ENCODE measurements at places on chromosomes 5 and 9.
A peak's percentile ranks its signal among the peaks of the same experiment; 100 is the strongest.

- no peak for DNase-seq
Observed at GRCh38 chr5:30880514-30880913, 313.0 kb upstream of the CDH6 start.

DNA sequence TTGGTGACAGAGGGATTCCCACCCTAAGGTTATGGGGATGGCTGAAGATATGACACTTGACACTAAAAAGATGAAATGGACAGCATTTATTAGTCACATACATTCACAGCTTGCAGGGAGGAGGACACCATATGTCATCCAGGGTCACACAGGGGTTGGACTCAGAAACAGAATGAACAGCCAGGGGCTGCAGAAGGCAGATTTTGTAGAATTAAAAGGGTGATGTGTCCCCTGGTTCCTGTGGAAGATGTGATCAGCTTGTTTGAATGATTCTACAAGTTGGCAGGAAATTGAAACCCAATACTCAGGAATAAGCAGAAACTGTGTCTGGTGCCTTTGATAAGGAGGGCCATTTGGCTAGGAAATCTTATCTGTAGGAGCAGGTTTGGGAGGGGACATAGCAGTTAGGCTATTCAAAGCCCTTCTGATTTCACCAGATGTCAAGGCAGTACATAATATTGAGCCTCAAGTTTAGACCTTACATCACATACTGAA lies 102.3 kb upstream of the GRIN3A start:
- DNase-seq = no peak

DNA sequence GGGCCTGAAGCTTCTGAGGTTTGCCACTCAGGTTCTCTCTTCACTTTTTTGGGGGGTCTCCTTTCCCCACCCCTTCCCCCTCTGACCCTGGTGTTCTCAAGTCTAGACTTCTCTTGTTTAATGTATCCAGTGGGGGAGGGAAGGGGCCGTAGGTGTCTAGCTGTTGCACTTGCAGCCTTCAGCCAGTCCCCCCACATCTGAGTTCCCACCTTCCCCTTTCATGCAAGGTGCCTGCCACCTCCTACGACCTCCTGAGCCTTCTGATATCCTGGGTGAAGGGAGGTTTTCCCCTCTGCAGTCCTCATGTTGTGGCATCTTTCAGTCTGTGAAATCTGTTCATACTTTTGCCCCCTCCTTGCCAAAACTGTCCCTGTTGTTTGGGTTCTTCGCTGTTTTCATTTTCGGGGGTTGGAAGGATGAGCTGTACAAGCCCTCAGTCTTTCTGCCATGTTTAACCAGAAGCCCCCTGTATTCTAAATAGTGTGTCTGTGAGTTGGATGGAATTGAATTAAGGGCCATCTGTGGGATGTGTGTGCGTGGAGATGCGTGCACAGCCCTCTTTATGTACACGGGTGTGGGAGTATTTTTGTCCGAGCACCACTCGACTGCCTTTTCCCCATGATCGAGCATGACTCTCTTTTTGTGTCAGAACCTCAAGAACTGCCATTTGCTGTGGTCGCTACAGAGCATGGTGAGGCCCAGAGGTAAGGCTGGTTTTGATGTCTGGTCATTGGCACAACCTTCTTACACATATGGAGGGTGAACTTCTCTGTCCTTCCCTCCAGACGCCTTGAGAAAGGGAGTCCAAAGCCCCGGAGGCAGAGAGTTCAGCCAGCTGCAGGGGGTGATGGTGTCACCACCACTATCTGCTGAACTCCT lies 23.6 kb downstream of the PRRC2B start:
- DNase-seq = no peak

GRCh38 chr5:153809166-153809565 lies 229.5 kb downstream of the FAM114A2 start:
- no peak for DNase-seq

GRCh38 chr5:57128325-57128724 lies 45.5 kb upstream of the GPBP1 start:
- DNase-seq = no peak

DNA sequence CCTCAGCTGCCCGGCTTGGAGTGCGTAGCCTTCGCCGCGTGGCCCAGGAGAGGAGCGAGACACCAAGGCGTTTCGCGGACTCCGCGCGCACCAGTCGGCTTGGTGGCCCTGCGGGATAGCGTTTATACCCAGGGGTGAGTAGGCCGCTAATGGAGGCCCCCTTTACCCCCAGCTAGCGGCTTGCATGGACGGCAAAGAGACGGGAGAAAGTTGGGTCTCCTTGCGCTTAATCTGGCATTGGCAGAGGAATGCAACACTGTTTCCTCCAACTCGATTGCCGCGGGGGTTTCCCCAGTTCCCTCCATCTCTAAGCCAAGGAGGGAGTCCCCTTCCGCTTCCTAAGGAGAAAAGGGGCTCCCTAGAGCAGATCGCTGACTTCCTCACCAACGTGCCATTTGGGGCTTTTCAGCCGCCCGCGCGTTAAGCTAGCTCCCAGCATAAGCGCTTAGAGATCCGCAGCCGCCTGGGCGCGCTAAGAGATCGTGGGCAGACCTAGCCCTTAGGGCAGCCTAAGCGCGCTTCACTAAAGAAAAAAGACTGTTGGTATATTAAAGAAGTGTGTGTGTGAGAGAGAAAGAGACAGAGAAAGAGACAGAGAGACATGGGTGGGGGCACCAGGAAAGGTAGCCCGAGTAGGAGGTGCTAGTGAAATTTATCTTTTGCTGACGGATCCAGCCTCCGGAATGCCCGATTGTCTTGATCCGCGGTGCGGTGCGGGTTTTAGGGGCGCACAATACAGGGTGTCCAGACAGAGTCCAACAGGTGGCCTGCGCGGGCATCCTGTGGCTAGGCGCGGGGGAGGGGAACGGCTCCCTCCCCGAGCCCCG lies 597.9 kb upstream of the SGCD start:
- DNase-seq = peak; percentile 62

- no peak for DNase-seq
Observed at GRCh38 chr5:157063776-157064430, 5.0 kb upstream of the HAVCR1 start.

GRCh38 chr5:150081541-150082283 lies 4.6 kb downstream of the CSF1R start:
- no peak for DNase-seq

DNA sequence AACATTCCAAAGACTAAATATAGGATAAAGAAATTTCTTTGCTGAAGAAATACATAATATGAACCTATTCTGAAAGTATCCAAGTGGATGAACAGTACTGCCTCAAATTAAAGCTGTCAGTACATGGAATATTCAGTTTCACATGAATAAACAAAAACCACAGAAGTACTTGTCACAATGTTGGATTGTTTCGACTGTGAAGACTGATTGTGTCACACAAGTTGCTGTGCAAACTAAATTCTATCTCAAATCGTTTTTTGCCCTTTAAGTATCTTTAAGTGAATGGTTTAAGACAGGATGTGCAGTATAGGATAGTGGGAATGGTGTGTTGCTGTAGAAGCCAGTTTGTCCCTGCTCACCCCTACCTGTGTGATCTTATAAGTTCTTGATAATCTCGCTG lies 137.4 kb upstream of the OTULINL start:
- no peak for DNase-seq

- no peak for DNase-seq
Observed at GRCh38 chr9:249025-249424, 34.4 kb downstream of the DOCK8 start.

- no peak for DNase-seq
Observed at GRCh38 chr5:179730852-179731251, 1.8 kb upstream of the MAML1 start.

DNA sequence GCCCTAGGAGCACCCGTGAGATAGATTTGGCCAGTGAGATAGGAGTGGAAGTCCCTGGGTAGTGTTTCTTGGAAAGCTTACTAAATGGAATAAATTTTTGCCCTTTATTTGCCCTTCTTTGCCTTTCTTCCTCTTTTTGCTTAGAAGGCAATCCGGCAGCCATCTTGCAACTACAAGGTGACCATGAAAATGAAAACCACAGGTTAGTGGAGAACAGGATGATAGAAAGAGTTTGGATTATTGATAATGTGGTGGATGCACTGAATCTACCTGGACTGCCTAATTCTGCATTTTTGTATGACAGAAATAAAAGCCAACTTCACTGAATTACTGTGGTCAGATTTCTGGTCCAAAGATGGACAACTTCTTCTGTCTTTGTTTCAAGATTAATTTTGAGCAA lies 33.2 kb downstream of the TARS1 start:
- DNase-seq = no peak

DNA sequence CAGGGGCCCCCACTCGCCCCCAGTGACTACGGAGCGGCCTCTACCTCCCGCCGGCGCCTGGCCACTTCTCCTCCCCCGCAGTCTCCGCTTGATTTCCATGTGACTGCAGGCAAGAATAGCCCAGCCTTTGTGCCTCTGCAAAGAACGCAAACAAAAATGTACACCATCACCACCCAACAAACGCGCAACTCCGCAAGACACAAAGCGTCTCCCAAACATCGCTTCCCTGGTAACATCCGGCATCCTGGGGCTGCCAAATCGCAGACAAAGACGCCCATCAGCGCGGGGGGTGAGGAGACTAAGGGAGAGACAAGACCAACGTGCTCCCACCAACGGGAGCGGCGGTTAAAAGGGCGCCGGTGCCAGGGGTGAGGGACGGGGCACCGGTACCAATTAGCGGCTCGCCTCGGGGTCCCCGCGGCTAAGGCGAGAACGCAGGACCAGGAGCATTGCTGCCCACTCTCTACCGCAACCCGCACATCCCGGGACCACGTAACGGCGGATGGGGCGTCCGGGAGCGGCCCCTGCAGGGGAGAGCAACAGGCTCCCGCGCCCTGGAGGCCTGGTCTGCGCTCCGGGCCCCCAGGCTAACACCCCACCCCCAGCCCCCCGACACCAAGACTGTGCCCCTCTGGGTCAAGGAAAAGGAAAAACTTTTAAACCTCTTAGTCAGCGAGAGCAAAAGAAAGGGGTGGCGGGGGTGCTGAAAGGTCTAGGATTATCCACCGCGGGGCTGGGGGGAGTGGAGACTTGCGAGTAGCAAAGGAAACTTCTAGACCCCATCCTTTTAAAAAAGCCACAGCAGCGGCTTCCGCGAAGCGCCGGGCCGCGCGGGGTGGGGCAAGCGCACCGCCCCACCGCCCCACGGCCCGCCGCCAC lies 885 bp downstream of the MPDZ start:
- DNase-seq = peak; percentile 8

GRCh38 chr5:59660737-59661136 lies 232.8 kb downstream of the PDE4D start:
- DNase-seq = peak; percentile 46

DNA sequence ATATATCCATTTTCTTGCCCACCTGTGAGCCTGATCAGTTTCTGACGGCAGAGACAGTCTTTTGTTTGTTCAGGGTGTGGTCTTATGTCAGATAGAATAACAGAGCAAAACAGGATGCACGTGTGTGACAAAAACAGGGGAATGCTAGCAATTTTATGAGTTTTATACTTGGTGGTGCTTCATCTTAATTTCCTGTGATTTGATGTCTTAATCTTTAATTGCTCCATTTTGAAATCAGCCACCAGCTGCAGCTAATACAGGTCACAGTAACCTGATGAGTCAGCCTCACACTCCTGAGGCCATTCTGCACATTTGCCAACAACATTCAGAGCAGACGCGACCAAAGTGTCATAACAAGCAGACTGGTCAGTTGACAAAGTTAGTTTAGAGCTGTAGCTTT lies 42.3 kb upstream of the JMY start:
- DNase-seq = no peak

GRCh38 chr5:143386725-143387124 lies 16.8 kb downstream of the NR3C1 start:
- no peak for DNase-seq

GRCh38 chr9:113863345-113863744 lies 12.8 kb upstream of the ZNF618 start:
- no peak for DNase-seq

DNA sequence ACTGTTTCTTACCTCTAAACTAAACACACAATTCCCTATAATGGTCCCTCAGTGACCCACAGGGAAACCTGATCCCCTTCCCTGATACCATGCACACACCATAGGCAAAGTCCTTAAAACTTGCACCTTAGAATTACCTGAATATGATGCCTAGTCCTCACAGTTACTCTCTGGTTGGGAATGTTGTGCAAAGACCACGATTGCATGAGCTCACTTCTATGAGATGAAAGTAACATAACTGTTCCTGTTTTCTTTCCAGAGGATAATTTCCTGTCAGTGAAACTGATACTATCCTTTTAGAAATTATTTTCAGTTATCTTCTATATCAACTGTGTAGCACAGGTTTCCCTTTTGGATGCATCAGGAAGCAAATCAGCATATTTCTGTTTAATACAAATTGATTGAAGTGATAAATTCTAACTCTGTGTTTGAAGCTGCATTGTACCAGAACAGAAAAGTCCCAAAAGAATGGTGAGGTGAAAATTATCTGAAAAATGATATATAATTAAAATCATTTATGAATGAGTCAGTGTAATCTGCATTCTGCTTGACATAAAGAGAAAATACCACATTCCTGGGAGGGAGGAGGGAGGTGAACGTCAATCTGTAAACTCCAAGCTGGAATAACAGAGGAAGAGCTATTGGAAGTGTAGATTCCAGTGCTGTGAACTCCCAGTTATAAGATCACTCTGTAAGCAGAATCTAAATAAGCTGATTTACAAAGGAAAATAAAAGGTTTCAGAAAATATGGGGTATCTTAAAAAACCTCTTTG lies 51.2 kb upstream of the TNFAIP8 start:
- DNase-seq = no peak

DNA sequence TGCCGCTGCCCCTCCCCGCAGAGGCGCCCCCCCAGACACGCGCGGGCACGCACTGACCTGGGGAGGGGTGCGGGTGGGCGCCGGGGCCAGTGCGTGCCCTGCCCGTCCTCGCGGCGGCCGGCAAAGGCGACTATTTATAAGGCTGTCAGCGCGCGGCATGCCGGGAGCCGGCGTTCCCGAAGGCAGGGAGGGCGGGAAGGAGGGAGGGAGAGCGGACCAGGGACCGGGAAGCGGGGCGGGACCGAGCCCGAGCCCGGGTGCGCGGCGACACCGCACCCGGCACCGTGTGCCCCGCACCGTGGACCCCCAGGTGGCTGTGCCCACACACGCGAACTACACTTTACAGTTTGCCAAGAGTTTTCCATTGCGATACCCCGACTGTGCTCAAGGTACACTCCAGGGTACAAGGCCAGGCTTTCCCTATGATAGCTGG lies at the start of gene AK1:
AK1 (minus strand) TSS at position 110 of the 433 bp plus-strand sequence. CDS start 3,058 bp downstream, outside the sequence.
- peak; percentile 10 for DNase-seq

GRCh38 chr9:126526218-126527108 lies 87.3 kb upstream of the LMX1B start:
- no peak for DNase-seq

Measured in NCI-H1694 treated with DMSO at 0.1 percent for 48 hours (cell line).